ENCODE measurements at places on chromosomes 13 and 19.

GRCh38 chr19:35140962-35141836 lies 1.9 kb upstream of the FXYD7 start:
- DNase-seq, result peak; percentile 99

DNA sequence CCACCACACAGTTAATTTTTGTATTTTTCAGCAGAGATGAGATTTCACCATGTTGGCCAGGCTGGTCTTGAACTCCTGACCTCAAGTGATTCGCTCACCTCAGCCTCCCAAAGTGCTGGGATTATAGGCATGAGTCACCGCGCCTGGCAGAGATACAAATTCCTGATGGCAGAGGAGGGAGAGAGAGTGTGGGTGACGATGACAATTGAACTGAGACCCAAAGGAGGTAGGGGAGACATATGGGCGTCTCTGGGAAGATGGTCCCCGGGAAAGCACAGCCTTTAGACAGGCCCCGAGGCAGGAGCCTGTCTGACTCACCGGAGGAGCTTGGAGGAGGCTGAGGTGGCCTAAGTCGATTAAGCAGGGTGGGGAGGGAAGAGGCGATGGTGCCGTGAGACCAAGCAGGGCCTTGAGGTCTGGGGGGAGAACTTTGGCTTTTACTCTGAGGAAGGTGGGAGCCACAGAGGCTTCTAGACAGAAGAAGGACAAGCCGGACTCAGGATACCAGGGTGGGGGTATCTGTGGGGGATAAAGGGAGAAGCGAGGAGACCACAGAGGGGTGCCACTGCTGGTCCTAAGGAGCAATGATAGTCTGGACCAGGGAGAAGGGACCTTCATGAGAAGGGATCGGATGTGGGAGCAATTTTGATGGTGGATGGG lies 38.2 kb downstream of the ARRDC2 start:
- no peak for DNase-seq

DNA sequence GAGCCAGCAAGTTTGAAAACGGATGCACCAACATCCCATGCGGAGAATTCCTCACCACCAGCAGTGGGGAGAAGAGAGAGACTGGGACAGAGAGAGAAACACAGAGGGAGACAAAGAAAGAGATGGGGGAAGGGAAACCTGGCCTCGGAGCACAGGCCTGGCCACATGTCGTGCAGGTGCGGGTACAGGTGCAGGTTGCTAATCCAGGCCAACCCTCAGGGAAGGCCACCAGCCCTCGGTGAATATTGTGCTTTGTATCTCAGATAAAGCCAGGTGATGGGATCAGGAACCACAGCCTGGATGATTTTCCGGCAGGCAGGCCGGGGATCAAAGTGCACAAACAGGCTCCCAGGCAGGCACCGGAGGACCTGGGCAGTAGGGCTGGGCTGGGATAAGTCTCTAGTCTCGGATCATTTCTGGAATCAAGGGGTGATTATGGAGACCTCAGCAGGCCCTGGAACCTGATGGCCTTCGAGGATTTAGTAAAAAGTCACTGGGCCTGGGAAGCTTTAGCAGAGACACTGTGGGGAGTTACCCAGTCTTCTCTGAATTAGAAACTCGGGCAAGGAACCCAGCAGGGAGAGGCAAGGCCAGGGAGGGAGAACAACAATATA lies 3.7 kb downstream of the GAS6 start:
- DNase-seq, result no peak

DNA sequence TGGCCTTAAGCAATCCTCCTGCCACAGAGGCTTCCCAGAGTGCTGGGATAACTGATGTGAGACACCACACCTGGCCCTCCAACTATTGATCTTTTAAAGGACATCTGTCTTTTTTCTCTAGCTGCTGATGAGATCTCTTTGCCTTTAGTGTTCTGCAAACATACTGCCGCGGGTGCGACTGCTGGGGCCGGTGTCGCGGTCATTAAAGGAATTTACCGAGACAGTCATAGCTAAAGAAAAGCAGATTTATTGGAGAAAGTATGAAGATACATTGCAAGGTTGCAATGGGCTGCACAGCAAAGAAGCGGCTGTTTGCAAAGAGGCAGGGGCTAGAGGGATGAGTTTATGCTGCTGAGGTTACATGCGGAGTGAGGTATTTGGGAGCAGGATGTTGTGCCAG lies 31.2 kb upstream of the LRRC4B start:
- DNase-seq, result no peak

GRCh38 chr19:1845125-1845515 lies 3.2 kb downstream of the REXO1 start:
- DNase-seq, result no peak

- DNase-seq, result no peak
Measured at GRCh38 chr13:47508527-47509228, 492.4 kb downstream of the SUCLA2 start.

GRCh38 chr19:2770055-2771013 lies 12.7 kb downstream of the SGTA start:
- no peak for DNase-seq

GRCh38 chr19:34974646-34975045 lies 10.6 kb upstream of the ZNF792 start:
- no peak for DNase-seq

DNA sequence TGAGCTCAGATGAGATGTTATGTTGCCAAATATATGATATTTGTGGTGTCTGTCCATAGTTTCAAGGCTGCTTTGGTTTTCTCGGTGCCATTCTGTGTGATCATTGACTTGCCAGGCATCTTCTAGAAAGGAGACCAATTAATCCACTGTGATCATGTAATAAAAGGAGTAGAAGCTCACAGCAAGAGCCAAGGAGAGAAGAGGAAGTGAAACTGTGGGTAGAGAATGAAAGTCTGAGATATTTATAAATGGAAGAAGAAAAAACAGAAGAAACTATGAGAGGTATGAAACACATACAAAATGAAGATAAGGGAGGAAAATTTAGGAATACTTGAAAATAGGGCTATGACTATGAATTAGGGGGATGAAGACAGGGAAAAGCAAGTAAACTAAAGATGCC lies 11.1 kb upstream of the ZNF613 start:
- no peak for DNase-seq

DNA sequence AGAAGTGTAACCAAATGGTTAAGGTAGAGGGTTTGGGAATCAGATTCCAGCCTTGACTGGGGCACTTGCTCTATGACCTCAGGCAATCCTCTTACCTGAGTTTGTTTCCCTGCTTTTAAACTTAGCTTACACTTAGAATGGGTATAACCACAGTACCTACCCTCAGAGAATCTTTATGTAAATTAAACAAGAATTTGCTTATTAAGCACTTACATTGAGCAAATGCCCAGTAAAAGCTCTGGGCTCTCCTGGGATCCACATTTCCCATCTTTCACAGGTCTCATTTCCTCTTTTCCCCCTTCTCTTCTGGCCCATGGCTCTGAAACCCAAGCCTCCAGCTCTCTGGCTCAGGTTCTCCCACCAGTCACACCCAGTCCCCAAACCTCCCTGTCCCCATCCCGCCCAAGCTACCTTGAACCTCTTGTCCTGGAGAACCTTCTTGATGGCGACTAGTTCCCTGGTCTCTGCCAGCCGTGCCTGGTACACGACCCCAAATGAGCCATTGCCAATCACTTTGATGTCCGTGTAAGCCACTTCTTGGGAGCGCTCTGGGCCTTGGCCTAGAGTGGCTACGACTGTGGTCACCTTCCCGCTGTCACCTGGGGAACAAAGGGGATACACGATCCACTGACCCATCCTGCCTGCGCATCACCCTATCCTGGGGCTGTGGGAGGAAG lies 2.7 kb downstream of the GSK3A start:
- DNase-seq, result no peak

DNA sequence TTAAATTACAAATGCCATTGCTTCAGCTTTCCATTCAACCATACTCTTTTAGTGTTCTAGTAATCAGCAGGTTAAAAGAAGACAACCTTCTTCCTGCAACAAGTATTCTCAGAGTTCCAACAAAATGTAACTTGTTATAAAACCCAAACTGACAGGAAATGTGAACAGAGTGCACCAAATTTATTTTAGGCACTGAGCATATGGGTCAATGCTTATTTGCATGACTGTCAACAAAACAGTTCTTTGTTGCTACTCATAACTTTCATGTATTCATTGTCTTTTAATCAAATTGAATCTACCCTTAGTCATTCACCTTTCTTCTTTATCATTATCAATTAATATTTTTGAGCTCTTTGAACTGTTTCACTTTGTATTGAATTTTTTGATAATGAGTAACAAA lies 554.1 kb downstream of the DACH1 start:
- no peak for DNase-seq

DNA sequence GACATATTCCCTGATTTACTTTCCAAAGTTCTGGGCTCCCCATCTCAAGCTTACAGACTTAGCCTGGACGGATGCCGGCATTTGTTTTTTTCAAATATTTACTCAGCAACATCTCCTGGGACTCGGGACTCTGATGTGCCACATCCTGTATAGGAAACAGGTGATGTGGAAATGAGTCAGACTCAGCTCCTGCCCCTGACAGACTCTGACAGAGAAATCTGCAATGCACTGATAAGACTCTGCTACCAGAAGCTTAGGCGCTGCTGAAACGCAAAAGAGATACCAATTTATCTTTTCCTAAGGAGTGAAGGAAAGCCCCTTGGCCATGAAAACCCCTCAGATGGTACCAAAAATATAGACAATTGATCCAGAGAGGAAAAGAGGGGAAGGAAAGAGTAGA lies 16.2 kb downstream of the LAIR2 start:
- peak; percentile 39 for DNase-seq

GRCh38 chr13:30829833-30830637 lies 76.0 kb upstream of the MEDAG start:
- no peak for DNase-seq

GRCh38 chr13:37039896-37040295 lies 19.6 kb downstream of the SUPT20H start:
- no peak for DNase-seq

DNA sequence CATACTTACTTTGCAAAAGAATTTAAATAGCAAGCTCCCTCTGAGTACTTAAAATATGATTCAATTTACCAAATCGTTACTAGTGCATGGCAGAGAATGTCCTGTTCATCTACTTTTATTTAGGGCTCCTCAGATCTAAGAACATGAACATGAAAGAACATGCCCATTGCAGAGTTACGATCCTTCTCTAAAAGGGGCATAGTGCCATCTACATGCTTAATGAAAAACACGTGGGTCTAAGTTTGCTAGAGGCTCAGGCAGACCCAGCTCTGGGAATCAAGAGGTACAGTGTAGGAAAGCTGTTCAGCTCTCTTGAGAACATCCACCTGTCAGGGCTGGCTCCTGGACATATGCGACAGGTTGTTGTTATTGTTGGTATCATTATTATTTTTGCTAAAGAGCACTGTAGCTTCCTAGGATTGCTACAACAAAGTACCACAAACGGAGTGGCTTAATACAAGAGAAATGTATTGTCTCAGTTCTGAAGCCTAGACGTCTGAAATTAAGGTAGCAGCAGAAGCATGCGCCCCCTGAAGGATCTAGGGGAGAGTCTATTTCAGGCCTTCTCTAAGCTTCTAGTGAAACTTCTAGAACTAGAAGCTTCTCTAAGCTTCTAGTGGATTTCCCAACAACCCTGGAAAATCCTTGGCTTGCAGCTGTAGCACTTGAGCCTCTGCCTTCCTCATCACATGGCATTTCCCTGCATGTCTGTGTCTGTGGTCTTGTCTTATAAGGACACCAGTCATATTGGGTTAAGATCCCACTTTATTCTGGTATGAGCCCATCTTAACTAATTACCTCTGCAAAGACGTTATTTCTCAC lies 133.9 kb downstream of the DCT start:
- no peak for DNase-seq

DNA sequence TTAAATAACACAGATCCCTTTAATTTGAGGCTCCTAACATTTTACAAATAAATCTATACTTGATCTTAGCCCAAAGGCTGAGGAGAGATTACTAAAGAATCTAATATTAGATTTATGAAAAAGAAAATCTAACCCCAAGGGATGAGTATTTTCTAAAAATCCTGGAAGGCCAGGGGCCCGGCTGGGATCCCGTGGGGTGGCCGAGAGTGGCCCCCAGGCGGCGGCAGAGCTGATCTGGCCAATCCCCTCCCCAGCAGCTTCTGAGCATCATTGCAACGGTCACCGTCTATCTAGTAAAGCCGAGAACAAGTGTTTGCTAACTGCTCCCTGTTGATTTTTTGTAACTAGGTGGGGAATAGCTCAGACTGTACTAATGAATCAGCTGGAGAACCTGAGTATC lies 37.5 kb downstream of the ADPRHL1 start:
- no peak for DNase-seq

DNA sequence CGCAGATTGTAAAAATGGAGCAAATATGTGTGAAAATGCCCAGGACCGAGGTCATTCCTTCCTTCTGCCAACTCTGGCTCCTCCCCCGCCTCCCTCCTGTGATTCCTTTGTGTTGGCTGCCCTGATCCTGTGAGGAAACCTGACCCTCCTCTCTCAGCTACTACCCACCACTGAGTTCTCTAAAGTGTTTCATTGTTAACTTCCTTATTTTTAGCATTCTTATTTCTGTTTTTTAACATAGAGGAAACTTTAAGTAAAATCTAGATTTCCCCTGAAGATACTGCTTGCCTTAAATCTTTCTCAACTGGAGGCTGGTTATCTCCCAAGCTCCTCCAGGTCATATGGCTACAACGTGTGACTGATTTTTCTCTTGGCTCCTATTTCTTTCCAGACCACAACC lies 21.7 kb upstream of the FBXL3 start:
- no peak for DNase-seq

DNA sequence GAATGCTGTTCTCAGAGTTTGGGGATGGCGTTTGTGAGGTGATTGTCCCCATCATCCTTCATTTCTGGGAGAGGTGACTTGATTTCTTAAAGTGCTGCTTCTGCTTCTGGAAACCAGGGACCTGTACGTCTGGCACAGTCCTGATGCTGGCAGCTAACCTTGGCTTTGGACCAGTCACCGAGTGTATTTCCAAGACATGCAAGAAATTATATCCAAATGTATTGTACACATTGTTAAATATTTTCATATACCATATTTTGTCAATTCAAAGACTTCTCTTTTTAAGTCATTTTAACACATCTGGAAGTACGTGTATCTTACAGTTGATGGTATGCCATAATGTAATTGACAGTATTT lies 97.4 kb downstream of the ARHGEF7 start:
- no peak for DNase-seq

Data from GM12892 (cell line).